NCI-H1092 treated with DMSO at 0.1 percent for 48 hours (cell line): ENCODE measurements at places on chromosomes 13 and 19.

- DNase-seq: peak; percentile 34
Measured at GRCh38 chr19:11479898-11480714, 740 bp downstream of the ELAVL3 start.

DNA sequence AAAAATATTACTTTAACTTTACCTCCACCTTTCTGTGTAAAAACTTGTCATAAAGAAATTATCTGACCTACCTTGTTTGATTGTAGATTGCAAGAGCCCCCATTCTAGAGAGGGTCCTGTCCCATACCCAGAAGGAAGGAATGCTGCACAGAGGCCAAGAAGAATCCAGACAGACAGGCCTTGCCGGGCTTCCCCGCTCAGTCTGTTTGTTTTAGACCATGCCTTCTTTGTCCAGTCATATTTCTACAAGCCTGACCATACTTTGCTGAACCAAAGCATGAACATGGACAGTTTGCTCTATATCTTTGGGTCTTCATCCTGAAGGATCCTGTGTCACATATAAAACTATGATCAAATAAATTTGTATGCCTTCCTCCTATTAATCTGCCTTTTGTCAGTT lies 95.8 kb upstream of the MYCBP2 start:
- DNase-seq: no peak

DNA sequence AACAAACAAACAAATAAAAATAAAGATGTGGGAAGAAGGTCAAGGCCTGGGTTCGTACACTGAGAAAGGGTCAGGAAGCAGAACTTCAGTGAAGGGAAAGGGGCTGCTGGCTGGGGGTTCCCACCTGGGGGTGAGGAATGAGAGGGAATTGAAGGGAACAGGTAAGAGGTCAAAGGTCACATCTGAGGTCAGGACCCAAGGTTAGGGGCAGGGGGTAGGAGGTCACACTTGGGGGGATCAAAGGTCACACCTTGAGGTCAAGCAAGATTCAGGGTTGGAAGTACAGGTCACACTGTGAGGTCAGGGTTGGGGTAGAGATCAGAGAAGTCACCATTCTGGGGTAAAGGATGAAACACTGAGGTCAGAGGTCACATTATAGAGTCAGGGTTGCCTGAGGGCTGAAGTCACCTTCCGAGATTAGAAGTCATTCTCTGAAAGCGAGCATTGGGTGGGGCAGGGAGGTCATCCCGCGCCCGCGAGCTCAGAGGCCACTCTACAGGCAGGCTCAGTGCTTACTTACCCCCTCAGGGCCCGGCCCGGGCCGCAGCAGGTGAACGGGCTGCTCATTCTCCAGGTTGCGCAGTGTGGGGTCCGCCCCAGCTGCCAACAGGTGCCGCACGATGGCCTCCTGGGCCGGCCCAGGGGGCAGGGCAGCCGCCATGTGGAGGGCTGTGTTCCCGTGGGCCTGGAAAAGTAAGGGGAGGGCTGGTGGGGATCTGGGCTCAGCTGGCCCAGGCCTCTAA lies 10.8 kb downstream of the NFKBID start:
- DNase-seq: no peak

DNA sequence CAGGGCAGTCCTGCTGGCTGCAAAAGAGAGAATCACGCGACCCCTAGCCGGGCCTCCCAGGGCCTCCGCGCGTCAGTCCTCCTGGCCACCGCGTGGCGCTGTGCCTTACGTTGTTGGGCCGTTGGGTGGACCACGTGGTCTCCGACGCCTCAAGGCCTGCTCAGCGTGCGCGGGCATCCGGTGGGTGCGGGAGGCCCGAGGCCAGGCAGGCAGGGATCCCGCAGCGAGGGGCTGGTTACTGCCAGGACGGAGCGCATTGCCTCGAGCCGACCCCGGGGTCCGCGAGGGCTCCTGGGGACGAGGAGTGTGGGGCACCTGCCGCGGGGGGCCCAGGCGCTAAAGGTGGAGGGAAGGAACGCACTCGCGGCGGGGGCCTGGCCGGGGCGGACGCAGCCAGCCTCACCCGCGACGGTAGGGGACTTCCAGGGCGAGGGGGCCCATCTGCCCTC lies at the start of gene TDRD12:
Gene TDRD12 (plus strand): TSS at position 157 of the 449 bp plus-strand sequence. CDS start 306 bp downstream, outside the sequence.
- no peak for DNase-seq

GRCh38 chr13:67221630-67222226 lies 8.4 kb downstream of the PCDH9 start:
- no peak for DNase-seq

- DNase-seq: no peak
Measured at GRCh38 chr19:47510516-47511127, 4.2 kb downstream of the NAPA start.

DNA sequence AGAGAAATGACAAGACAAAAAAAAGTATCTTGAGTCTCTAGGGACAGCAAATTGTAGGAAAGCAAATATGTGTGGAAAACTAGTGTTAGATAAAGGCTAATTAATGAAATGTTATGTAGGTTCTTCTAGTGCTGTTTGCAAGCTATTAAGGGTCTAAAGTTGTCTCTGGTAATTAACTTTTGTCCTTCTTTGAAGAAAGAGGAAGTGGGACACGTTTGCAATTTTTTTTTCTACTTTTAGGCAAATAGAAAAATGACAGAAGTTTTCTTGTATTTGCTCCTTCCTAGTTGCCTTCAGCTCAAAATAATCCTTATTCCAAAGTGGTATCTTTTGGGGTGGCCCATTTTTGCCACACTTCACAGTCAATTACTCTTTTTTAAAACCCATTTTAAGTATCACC lies 1877.7 kb upstream of the PRR20A start:
- no peak for DNase-seq

GRCh38 chr19:42078538-42079275 lies 2.7 kb downstream of the ZNF574 start:
- no peak for DNase-seq

DNA sequence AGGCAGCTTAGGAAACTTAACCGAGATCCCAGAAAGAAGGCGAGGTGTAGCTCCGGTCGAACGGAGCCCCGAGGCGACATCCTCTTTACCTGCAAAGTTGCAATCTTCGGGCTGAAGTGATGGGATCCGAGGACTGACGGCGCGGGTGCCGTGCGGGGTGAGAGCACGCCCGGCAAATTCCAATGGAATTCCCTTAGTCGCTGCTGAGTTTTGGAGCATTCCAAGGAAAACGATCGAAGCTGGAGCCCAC lies 141 bp downstream of the TRPC4 start:
- no peak for DNase-seq

DNA sequence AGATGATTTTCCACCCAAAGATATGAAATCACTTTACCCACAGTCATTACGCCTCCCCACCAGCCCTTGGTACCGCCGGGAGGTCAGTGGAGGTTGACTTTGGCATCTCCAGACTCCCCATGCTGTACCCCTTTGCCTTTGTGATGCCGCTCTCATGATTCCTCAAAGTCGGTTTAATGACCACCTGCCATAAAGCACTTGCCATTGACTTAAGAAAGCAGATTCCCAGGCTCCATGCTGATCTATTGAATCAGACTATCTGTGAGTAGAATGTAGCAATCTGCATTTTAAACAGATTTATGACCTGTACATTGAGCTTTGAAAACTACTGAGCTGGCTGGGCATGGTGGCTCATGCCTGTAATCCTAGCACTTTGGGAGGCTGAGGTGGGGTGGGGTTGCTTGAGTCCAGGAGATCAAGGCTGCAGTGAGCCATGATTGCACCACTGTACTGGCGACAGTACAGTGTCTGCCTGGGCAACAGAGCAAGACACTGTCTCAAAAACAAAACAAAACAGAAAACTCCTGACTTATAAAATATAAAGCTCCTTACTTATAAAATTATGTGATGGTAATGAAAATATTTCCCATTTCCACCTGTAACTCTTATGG lies 235.2 kb downstream of the KLF5 start:
- no peak for DNase-seq

- DNase-seq: no peak
Measured at GRCh38 chr19:1773184-1773583, 19.9 kb downstream of the ONECUT3 start.

DNA sequence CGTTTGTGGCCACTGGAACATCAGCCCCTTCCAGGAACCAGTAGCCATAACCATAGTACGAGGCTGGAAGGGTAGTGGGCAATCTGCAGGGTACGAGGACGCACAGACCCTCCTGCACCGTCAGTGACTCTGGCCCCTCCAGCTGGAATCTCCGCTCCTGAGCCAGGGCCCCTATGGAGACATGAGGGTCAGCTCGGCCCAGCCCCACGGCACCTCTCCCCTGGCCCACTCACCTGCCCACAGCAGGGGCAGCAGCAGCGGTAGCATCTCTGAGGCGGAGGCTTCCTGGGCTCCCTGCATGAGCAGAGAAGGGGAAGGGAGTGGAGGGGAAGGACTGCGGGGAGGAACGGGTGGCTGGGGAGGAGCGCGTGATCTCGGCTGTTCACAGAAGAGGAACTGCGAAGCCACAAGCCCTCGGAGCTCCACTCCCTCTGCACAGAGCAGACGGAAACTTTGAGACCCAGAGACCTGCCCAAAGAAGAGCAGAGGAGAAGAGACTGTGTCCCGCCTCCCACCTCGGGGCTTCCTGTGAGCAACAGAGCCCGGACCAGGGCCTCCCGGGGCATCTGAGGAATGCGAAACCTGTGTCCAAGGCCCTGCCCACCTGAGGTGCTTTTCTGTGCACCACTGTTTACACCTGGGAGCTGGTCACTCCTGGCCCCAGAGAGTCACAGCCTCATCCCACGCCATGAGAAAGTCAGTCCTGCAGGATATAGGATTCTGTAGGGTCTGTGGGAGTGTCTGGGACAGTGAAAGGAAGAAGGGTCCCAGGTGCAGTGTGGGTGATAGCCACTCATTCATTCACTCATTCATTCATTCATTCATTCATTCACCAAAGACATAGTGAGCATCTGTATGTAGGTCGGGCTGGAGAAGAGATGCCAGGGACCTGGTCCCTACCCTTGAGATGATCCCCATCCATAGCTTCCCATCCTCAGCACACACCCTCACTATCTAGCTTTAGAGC lies at the start of gene SIGLEC6:
Gene SIGLEC6 (minus strand): TSS at position 322 of the 967 bp plus-strand sequence. CDS start 22 bp downstream, at position 300.
- no peak for DNase-seq

GRCh38 chr13:100511466-100511865 lies 77.1 kb downstream of the GGACT start:
- DNase-seq: peak; percentile 33

DNA sequence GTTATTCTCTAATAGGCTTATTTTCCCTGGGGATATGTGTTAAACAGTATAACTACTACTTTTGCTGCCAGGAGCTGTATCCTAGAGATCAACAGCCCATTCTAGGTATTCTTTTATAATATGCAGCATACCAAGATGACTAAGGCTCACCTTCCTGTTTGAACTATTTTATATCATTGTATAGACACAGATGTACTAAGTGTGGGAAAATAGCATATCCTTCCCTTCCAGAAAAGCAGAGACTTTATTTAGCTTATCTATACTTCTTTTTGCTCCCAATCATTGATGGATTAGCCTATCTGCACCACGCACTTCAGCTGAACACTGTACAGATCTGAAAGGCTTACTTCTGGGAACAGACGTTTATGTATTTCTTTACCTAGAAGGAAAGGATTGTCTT lies 82.6 kb downstream of the MAB21L1 start:
- no peak for DNase-seq
